Myocyte (in vitro differentiated cells): ENCODE measurements at places on chromosomes 6 and 20.

- DNase-seq = no peak
These were observed 61.4 kb upstream of the TNFAIP3 start for GRCh38 chr6:137805622-137806021.

DNA sequence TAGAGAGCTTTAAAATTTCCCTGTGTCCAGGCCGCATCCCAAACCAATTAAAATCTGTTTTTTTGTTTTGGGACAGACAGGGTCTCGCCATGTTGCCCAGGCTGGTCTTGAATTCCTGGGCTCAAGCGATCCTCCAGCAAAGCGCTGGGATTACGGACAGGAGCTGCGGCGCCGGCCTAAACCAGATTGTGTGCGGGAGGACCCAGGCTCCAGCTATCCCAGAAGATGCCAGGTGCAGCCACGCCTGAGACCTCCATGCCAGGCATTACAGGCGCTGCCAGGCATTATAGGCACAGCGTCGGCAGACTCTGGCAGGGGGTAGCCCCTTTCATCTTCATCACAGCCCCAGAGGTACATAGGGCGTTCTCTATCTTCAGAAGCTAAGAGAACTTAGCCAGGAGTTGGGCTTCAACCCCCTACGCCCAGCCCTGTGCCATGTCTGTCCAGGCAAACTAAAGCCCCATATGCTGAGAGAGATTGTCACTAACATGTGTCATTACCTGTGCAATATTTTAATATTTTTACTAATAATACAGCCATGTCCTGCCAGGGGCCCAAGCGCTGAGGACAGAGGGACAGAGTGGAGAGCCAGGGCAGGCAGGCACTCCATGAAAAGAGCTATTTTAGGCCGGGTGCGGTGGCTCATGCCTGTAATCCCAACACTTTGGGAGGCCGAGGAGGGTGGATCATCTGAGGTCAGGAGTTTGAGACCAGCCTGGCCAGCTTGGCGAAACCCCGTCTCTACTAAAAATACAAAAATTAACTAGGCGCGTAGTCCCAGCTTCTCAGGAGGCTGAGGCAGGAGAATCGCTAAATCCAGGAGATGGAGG is 9.8 kb upstream of the GRM4 start:
- DNase-seq = no peak

DNA sequence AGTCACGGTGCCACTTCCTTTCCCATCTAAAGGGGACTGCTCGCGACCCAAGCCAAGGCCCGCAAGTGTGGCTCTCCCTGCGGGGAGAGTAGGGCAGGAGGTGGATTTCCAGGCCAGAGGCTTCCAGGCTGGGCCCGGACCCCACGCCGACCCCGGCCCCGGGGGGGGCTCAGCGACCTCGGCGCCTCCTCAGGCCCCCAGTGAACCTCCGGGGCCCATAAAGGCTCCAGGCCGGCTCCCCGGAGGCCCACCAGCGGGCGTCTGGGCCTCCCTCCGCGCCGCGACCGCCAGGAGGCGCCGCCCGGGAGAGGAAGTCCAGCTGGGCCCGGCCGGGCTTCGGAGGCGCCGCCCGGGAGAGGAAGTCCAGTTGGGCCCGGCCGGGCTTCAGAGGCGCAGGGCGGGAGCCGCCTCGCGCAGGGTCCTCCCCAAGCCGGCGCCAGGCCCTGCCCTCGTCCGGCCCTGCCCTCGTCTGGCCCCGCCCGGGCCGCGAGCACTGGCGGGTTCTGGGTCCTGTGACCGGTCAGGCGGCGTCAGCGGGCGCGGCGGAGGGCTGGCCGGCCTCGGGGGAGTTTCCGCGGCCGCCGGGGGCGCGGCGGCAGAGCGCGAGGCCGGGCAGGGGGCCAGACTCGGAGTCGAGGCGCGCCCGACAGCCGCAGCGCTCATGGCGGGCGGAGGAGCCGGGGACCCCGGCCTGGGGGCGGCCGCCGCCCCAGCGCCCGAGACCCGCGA is at the start of gene RAB32:
RAB32 (plus strand) TSS at position 623 of the 729 bp plus-strand sequence; CDS start at position 662, 39 bp downstream.
- peak; percentile 95 for DNase-seq

DNA sequence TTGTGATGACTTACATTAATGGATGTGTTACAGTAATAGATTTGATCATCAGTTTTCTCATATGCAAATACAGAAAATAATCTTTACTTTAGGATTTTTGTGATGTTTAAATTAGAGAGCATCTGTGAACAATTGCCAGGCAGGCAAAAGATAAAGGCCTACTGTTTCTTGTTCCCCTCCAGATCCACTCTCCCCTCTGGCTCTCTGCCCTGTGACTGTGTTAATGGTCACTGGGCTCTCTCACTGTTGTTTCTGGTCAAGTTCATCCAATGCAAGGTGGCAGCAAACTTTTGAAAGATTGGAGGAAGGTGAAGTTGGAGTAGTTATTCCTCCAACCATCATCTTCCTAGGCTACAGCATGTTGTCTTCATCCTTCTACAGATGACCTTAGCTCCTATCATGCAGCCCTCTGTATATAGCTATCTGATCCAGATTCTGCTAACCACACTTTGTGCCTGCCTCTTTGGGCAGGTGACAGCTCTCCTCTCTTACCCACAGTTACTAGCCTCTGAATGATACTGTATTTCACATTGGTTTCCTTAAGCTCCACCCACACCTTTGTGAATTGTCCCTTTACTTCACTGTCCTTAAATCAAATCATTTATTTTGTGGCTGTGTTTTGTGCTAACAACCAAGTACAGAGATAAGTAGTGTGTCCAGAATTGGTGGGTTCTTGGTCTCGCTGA is 48.9 kb upstream of the ARG1 start:
- no peak for DNase-seq

- no peak for DNase-seq
These were observed 3.7 kb downstream of the FAM162B start for GRCh38 chr6:116761779-116762178.

- no peak for DNase-seq
These were observed 61.4 kb downstream of the EZR start for GRCh38 chr6:158757753-158758090.

GRCh38 chr6:87815449-87815848 is 113.4 kb upstream of the AKIRIN2 start:
- no peak for DNase-seq

- no peak for DNase-seq
These were observed 405.7 kb downstream of the RNF144B start for GRCh38 chr6:18792866-18793265.

- DNase-seq = peak; percentile 61
These were observed 47.2 kb downstream of the KCNS1 start for GRCh38 chr20:45053430-45054351.

- no peak for DNase-seq
These were observed 114.3 kb downstream of the UBE3D start for GRCh38 chr6:82951389-82951788.

DNA sequence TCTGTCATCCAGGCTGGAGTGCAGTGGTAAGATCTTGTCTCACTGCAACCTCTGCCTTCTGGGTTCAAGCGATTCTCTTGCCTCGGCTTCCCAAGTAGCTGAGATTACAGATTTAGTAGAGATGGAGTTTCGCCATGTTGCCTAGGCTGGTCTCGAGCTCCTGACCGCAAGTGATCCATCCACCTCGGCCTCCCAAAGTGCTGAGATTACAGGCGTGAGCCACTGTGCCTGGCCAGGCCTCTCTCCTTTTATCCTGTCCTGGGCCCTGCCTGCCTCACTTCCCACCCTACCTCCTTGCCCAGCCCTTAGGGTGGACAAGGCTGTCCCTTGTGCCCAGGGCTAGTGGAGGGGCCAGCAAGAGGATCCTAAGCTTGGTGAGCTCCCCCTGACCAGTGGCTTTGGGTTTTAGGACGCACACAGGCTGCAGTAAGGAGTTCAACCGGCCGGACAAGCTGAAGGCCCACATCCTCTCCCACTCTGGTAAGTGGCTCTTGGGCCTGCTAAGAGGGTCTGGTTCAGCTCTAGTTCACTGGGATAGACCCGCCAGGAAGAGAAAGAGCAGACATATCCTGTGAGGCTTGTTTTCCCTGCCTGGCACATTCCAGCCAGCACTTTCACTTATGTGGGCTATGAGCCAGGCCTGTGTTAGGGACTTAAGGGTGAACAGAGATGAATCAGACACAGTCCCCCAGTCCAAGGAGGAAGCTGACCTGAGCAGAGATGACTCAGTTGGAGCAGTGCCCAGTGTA is 21.9 kb upstream of the CHMP4B start:
- peak; percentile 54 for DNase-seq

DNA sequence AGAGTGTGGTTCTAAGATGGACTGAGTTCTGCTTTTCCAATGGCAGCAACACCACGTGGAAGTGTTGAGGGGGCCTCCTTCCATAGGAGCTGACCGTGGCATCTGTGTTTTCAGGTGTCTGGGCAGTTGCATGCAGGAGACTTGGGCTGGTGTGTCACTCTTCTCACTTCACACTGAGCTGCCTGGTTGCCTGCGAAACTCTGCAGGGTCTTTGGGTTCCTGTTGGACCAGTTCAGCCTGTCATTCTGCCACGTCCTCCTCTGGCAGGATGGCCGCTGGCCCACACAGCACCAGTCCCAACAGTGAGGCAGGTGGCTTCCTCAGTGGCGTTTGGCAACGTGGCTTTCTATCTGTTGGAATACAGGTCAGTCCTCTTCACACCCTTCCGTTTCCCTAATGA is 16.1 kb upstream of the UNC93A start:
- DNase-seq = no peak

- DNase-seq = no peak
These were observed 192.7 kb upstream of the SLC35B3 start for GRCh38 chr6:8628063-8628462.

- peak; percentile 78 for DNase-seq
These were observed 271.4 kb upstream of the MAN1A1 start for GRCh38 chr6:119620846-119621555.

GRCh38 chr6:72534236-72534635 is 87.6 kb upstream of the KCNQ5 start:
- no peak for DNase-seq

GRCh38 chr6:49205526-49205925 is 257.5 kb downstream of the MMUT start:
- no peak for DNase-seq

DNA sequence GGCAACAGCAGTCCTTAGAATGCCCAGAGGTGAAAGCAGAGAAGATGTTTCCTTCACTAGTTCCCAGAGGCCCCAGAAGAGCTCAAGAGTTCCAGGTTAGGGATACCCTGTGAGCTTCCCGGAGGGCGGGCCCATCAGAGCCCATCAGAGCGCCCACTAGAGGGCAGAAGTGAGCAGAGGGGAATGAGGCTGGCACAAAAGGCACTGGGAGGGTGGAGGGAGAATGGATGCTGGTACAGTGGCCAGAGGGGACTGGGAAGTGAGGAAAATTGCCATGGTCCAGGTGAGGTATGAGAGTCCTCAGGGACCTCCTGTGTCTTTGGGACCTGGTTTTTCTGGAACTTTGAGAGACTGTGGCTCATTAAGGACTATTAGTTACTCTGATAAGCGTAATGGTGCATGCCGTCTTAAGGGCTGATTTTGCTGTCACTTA is 57.3 kb downstream of the LINC00237 start:
- peak; percentile 33 for DNase-seq
